Lung (tissue), 17 donors: ENCODE measurements at places on chromosomes 6 and 20.

- DNase-seq, result no peak
Measured at GRCh38 chr20:8342391-8342790, 210.3 kb downstream of the PLCB1 start.

- no peak for DNase-seq
Measured at GRCh38 chr20:16553684-16554083, 19.6 kb downstream of the KIF16B start.

DNA sequence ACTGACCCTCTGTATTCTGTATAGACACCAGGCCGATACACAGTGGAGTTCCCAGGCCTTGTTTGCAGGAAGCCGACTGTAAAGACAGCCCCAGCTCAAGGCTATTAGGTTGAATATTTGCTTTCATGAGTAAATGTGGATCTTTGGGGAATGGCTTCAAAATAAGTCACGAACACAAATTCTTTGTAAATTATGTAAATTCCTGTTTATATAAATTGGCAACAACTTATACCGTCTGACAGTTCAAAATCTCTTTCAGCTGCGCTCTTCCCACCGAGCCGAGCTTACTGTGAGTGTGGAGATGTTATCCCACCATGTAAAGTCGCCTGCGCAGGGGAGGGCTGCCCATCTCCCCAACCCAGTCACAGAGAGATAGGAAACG lies 24.7 kb downstream of the EDN3 start:
- no peak for DNase-seq

DNA sequence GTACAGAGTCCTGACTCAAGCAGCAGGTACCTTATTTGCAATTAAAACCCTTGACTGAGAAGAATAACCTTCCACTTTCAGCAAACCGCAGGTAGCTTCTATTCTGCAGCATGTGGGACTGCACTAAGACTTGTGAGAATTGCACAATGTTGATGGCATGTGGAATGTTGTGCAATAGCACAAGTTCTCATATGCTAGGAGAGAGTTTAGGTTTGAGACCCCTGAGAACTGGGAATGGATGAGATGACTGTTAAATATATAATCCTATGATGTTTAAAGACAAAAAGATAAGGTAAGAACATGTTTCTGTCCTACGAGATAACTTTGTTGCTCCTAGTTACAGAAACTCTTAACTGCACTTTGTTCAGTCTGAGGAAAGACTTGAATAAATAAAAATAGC lies 194.6 kb downstream of the OTOR start:
- peak; percentile 29 for DNase-seq

- no peak for DNase-seq
Measured at GRCh38 chr6:79808921-79809320, 138.4 kb downstream of the ELOVL4 start.

GRCh38 chr6:89657445-89658158 lies 19.1 kb upstream of the LYRM2 start:
- DNase-seq, result no peak

DNA sequence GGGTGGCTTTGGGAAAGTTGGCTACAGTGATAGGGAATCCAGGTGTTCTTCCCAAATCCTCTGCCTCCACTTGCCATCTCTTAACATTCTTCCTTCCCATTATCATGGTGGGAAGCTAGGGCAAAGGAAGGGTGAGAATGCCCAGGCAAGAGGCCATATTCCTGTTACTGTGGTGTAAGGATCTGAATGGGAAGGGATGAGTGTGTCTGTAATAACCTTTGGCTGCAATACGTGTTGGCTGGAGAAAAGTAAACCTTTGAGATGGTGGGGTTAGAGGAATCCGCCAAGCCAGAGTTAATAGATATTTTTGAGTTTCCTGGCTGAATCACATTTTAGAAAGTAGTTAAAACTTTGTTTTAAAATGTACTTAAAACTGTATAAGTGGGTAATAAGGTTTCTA lies 45.9 kb downstream of the RNF144B start:
- DNase-seq, result no peak

GRCh38 chr6:4598384-4598995 lies 177.7 kb upstream of the CDYL start:
- DNase-seq, result no peak

DNA sequence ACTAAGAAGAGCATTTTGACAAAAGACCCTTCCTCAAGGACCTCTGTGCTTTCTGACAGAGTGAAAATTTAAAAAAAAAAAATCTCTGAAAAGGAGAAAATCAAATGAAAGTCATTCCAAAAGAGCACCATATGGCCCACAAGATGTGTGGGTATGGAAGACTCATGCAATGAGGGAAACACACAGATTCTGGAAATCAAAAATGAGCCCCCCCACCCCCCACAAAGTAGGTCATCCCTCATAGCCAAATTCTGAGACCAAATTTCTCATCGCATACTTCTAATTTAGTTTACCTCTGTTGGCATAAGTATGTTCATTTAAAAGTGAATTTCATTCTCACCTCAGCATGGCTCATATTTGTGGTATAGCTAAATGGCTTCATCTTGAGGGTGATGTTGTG lies 181.3 kb upstream of the KCNQ5 start:
- DNase-seq, result no peak

DNA sequence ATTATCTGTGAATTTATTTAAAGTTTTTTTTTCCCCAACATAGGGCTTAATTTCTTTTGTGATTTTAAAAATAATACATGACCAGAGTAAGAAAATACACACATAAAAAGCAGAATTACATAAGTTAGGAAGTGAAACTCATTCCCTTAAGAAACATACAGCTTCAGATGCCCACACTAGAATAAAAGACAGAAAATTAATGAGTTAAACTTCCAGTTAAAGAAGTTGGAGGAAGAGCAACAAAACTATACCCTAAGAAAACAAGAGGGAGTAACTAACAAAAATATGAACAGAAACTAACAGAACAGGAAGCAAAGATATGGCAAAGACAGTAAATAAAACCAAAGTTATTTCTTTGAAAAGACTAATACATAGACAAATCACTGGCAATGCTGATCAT lies 107.6 kb upstream of the CEP85L start:
- no peak for DNase-seq

- DNase-seq, result no peak
Measured at GRCh38 chr6:27986928-27987725, 30.1 kb downstream of the OR2B6 start.

DNA sequence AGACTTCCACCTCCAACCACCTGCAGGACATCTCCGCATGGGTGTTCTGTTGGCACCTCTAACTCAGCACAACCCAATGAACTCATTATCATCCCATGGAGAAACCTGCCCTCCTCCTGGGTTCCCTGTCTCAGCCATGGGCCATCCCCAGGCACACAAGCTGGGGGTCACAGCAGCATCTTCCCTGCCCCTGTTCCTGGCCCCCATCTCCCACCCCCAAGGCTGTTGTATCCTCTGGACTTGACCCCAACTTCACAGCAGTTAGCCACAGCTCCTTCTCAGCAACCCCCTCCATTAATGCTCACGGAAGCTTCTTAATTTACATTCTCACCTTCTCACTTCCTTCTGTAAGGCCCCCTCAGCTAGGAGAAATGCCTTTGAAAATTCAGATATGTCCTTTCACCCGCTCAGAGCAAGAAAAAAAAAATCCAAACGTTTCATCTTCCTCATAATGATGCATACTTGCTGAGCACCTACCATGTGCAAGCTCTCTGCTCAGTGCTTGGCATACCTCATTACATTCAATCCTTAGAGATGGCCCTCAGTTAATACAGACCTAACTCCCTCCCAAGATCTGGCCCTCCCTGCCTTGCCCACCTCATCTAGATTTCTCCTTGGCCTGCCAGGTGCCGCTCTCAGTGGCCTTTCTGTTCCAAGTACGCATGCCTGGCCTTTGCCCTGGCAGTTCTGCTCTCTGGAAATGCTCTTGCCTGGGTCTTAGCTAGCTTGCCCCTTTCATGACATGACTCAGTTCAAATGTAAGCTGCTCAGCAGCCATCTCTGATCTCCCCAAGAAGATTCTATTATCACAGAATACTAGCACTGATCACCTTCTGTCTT lies 2.5 kb upstream of the NELFCD start:
- no peak for DNase-seq

DNA sequence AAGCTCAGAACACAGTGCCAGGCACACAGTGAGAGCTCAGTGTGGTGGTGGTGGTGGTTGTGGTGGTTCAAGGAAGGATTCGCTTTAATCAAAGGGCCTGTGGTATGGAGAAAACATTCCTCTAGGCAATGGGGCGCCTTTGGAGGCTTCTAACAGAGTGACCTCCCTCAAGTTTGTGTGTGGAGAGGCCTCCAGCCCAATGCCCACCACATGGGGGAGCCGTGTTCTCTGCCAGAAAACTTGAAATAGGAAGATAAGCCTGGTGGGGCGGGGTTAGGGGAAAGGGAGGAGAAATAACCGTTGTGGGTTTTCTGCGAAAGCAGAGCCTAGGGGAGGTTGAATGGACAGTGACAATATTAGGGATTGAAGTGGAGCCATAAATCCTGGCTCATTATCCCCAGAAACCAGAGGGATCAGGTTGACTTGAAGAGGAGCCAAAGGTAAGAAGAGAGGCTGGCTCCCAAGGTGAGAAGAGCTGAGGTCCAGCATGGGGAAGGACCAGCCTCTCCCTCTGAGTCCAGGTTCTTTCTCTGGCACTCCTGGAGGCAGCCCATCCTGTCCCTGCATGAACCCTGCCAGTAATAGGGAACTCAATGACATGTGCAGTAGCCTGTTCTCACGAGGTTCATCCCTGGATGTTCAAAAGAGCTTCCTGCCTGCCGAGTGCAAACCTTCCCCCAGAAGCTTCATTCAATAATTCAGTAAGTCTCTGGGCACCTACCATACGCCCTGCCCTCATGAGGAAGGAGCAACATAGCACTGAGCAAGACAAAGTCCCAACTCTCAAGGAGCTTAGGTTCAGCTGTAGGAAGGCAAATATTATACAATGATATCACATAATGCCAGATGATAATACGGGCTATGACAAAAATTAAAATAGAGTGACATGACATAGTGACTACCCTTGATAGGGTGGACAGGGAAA lies 51.4 kb downstream of the TGM2 start:
- DNase-seq, result peak; percentile 61

DNA sequence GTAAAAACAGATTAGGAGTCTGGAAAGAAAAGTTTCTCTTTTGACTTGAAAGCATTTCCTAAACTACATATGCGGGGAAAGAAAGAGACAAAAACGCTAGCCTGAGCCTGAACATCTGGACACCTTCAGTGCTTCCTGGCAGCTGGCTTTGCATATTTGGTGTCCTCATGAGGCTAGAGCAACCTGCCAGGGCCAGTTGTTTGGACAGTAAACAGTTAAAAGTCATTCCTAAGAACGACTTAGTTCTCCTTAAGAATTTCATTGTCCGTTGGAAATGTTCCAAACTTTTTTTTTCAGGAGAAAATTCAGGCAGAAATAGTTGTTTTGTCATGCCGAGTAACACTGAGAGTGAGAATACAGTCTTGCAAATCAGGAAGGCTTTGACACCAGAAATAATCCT lies 199.8 kb downstream of the SMOC2 start:
- DNase-seq, result peak; percentile 70

DNA sequence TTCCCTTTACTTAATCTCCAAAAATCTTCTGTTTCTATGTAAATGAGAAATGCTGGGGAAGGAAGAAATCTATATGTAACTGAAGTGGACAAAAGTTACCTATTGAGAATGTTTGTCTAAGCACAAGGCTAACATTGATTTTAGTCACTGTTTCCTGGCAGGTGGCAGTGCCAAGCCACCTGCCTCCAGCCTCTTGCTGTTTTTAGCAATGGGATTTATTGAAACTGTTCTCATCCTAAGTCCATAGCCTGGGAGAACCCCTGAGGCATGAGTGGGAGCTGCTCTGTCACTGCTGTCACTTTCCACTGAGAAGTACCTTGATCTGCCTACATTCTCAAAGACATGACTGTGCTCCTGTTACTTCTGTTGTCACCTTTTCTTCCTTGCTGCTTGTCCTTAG lies 14.7 kb downstream of the ENPP3 start:
- DNase-seq, result peak; percentile 25

- no peak for DNase-seq
Measured at GRCh38 chr20:5044075-5044620, 42.8 kb upstream of the SLC23A2 start.
